Dermis blood vessel endothelial cell (primary cell): ENCODE measurements at places on chromosomes 7 and 10. TPM values are rescaled to one million over a fixed set of nuclear protein-coding genes. Genes with fewer than 3 reads are reported as not detected.

LRRC72 gene
- total RNA-seq: not detected in 2 replicates

ZNRF2 gene
- total RNA-seq: 9.5 and 13.4 TPM in 2 replicates

CALCR gene
- not detected in 2 replicates for total RNA-seq

CYP2W1 gene
- total RNA-seq: not detected in 2 replicates

PSAP gene
- total RNA-seq: 763 and 907 TPM in 2 replicates

SPRN gene
- total RNA-seq: under 0.01 TPM in 1 of 2 replicates, not detected in the other

CLRN3 gene
- total RNA-seq: 0.19 TPM in 1 of 2 replicates, not detected in the other

WNT16 gene
- not detected in 2 replicates for total RNA-seq

SPDYE2 gene
- not detected in 2 replicates for total RNA-seq

MACROH2A2 gene
- under 0.01 and 0.05 TPM in 2 replicates for total RNA-seq

DDC gene
- total RNA-seq: 0.17 TPM in 1 of 2 replicates, not detected in the other

TLX1 gene
- total RNA-seq: not detected in 2 replicates

ZNF679 gene
- total RNA-seq: not detected in 2 replicates

ZFYVE27 gene
- total RNA-seq: 19.6 and 20.6 TPM in 2 replicates

SPDYE9 gene
- total RNA-seq: not detected in 2 replicates

FAM221A gene
- total RNA-seq: 3.8 and 7.5 TPM in 2 replicates

NPSR1 gene
- total RNA-seq: not detected in 2 replicates

TSPAN15 gene
- total RNA-seq: 108 and 175 TPM in 2 replicates
